ENCODE measurements at places on chromosomes 5 and 9.

DNA sequence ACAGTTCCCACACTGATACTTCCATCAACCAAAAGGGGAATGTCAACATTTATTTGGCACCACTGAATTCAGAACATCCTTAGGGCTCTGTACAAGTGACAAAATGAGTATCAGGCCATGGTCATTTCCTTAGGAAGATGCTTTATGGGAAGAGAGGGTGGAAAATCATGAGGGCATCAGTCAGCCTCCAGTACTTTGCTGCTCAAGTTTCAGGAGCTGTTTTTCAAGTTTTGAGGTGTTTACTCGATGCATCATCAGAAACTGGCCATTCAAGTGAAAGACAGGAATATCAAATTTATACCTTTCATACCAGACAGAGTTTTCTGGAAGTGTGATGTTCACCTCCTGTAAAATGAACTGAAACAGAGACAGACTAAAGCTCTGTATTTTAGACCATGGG is 21.2 kb upstream of the MARCHF3 start:
- DNase-seq, result no peak

GRCh38 chr5:90337449-90338052 is 72.0 kb downstream of the CETN3 start:
- no peak for DNase-seq

- DNase-seq, result no peak
These were observed 44.4 kb upstream of the DAB2 start for GRCh38 chr5:39469176-39469575.

DNA sequence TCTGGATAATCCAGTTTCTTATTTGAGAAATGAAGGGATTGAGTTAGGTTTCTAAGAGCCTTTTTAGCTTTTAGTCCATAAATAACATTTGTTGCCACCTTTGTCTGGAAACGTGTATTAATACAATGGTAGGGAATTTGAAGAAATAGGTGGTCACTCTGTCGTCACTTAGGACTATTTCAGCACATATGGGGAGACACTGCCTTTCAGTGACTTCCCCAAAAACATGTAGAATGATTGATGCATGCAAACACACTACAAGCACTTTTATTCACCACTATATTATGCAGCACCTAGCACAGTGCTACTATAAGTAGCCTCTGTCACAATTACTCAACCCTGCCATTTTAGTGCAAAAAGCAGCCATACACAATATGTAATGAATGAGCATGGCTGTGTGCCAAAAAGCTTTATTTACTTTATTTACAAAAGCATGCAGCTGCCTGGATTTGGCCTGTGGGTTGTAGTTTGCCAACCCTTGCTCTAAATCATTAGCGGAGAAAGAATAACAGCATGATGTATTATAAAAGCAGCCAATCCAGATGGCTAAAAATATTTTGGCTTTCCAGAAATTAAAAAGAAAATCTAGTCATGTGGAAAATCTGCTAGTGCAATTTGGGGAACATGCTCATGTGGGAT is 154.2 kb upstream of the HMHB1 start:
- DNase-seq, result no peak

DNA sequence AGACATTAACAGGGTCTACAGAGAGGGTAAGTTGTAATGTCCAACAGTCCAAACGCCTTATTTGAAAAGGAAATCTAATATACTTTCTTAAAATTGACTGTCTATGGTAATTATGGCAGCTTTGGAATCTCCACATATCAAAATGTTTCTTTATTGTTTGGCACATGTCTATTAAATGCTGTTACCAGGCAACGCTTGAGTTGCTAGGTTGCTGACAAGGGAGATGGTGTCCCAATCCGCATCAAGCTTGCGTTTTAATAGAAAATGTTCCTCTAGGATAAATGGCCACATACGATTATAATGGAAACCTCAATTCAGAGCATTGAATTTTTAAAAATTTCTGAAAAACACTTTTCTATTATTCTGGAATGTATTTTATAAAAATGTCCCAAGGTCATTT is 9.2 kb downstream of the ANXA1 start:
- DNase-seq, result no peak

- no peak for DNase-seq
These were observed 2.1 kb downstream of the DHX29 start for GRCh38 chr5:55305345-55305744.

- no peak for DNase-seq
These were observed 454.1 kb downstream of the EFNA5 start for GRCh38 chr5:107216587-107216986.

- DNase-seq, result no peak
These were observed 8.3 kb upstream of the SEPTIN8 start for GRCh38 chr5:132785365-132785764.

DNA sequence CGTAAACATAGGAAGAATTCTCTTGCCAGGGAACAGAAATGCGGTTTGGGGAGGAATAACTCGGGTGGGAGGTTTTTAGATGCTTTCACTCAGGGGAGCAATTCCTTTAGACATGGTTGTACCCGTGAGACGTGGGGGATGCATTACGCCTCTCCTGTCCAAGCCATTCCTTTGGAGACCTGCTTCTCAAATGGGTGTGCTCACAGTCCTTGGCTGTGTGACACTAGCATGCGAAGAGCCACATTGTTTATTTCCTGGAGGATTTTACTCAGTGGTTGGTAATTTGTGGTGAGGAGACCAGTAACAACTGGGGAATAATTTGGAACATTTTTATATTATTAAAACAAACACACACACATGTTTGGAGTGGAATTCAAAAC is 18.5 kb downstream of the COL15A1 start:
- peak; percentile 64 for DNase-seq

- no peak for DNase-seq
These were observed 158.3 kb downstream of the KCTD16 start for GRCh38 chr5:144328980-144329379.

- no peak for DNase-seq
These were observed 70.7 kb upstream of the RANBP6 start for GRCh38 chr9:6086006-6086655.

GRCh38 chr5:135740475-135740874 is 94.0 kb upstream of the SLC25A48 start:
- DNase-seq, result no peak

GRCh38 chr5:69000216-69000919 is 93.4 kb upstream of the SLC30A5 start:
- no peak for DNase-seq

- DNase-seq, result no peak
These were observed 647.0 kb downstream of the EFNA5 start for GRCh38 chr5:107023732-107024131.

- DNase-seq, result no peak
These were observed 569 bp downstream of the YIPF5 start for GRCh38 chr5:144169904-144170275.

DNA sequence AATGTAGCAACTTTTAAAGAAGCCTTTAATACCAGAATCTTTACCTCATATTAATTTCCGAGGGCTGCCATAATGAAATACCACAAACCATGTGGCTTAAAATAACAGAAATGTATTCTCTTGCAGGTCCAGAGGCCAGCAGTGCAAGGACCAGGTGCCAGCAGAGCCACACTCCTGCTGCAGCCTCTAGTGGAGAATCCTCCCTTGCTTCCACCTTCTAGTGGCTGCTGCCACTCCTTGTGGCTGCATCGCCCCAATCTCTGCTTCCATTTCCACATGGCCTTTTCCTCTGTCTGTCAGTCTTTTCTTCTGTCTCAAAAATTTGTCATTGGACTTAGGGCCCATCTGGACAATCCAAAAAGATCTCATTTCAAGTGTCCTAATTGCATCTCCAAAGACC is 401.5 kb downstream of the EFNA5 start:
- DNase-seq, result no peak

- peak; percentile 88 for DNase-seq
These were observed 26.6 kb downstream of the PTPDC1 start for GRCh38 chr9:94110821-94111252.

DNA sequence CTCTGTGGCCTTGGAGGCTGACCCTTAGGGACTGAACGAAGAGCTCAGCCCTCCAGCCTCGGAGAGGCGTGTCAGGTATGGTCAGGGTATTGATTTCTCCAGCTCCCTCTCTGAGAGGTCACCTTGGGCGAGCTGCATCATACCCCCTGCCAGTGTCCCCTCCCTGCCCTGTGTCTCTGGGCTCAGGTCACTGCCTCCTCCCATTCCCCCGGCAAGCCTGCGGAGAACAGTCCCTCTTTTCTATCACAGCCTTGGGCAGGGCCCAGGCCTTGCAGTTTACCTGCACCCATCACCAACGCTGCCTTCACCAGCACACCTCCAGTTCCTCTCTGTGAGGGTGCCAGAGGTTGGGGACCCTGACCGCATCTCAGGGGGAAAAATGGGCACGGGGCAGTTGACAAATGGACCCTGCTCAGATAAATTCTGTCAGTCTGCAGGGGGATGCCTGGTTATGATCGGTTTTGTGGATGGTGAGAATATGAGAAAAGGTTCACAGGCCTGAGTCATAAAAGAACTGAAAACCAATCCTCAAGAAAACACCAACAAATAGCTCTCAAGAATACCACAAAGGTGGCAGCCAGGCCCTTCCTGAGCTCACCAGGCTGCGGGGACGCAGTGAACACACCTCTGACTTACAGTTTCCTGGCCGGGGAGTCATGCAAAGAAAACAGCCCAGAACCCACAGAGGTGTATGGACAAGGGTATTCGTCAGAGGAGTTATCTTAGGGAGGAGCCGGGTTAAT is 24.7 kb upstream of the RXRA start:
- no peak for DNase-seq

DNA sequence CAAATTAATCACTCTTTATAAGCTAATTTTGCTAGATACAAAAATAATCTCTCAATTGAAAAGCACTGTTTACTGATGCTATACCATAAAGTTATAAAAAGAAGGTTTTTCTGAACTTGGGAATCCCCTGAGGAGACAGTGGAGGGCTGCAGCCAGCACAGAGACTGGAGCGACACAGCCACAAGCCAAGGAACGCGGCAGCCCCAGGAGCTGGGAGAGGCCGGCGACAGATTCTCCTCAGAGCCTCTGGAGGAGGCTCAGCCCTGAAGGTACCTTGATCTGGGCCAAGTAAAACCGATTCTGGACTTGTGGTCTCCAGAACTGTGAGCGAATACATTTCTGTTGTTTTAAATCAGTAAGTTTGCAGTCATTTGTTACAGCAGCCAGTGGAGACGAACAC is 3.7 kb downstream of the GFPT2 start:
- DNase-seq, result no peak

DNA sequence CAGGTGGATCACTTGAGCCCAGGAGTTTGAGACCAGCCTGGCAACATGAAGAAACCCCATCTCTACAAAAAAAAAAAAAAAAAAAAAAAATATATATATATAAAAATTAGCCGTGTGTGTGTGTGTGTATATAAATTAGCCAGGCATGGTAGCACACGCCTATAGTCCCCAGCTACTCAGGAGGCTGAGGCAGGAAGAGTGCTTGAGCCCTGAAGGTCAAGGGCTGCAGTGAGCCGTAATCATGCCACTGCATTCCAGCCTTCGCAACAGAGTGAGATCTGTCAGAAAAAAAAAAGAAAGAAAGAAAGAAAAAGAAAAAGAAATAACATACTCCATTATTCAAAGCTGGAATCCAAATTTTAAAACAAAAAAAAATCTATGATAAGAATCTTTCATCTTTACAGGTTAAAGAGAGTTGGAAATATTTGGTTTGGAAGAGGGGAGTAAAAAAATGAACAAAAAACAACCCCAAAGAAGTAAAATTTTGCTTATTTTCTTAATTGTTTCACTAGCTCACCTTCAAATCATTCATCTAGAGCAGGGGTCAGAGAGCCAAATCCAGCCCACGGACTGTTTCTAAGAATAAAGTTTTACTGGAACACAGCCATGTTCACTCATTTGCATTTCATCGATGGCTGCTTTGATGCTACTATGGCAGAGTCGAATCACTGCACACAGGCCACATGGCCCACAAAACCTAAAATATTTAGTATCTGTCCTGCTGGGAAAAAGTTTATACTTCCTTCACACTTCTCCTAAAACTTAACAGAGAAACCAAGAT is 109.9 kb downstream of the DROSHA start:
- DNase-seq, result peak; percentile 10

GRCh38 chr9:132538071-132538470 is 44.3 kb upstream of the BARHL1 start:
- DNase-seq, result no peak

DNA sequence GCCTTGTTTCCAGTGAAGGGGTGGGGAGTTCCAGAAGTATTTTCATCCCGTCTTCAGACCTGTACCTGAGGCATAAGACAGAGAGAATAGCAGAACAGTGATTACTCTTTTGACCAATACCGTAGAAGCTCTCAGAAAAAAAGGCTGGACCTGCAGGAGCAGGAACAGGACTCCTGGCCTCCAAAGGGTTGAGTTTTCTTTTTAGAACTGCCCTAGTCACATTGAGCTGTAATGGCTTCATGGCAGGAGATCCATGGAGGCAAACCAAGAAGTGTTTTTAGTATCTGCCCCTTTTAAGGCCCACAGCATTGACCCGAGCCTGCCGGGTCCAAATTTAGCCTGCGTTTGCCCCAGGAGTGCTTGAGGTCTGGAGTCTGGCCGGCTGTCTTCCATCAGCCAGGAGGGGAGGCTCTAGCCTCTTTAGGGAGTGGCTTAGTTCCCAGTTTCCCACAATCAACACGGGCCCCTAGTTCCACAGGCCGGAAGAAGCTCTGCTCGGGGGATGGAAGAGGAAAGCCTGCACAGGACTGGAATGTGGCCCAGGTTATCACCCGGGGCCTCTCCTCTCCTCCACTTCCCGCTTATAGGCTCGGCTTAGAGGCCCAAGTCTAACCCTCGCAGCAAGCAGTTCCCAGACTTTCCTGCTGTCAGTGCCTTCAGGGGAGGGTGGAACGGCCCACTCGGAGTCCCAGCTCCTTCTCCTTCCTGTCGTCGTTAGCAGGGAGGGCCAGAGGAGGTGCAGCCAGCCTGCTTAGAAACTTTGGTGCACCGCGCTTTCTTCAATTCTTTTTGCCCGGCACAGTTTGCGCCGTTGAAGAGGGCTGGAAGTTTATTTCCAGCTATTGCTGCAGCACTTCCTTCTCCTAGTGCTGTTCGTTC is 80.7 kb downstream of the C9orf152 start:
- peak; percentile 96 for DNase-seq

DNA sequence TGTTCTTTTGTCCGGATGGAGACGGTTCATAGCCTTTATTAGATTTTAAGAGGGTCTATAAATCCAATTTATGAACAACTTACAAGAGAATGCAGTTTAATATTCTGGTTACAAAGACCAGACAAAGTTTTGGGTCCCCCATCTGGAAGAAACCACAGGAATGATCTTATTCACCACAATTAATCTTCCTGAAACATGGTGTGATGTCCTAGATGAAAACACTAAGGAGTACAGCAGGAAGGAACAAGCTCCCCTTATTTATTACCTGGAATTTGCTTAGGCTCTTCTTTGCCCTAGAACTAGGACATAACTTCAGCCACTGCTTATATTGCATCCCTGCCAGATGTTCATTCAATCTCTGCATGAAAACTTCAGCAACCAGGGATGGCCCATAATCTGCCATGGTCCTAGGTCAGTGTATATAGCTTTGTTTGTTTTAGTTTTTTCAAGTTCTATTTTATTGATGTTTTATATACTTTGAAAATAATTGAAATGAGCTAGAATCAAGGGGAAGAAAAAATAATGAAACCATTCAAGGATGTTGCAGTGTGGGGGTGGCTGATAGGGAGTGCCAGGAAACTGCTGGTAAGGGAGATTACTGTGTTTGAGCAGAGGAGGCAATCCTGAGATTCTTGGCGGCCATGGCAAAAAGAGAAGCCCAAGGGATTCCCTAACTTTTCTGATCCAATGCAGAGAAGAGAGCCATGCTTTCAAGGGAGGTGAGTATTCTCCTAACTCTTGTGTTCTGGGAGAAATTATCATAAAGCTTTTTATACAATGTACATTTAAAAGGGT is 16.8 kb downstream of the TXNDC8 start:
- DNase-seq, result peak; percentile 64

- DNase-seq, result no peak
These were observed 259.6 kb upstream of the DMRT1 start for GRCh38 chr9:581673-582497.

All from fibroblast of the aortic adventitia (primary cell).